ENCODE measurements at places on chromosomes 12 and 14. TPM values are rescaled to one million over a fixed set of nuclear protein-coding genes. Genes with fewer than 3 reads are reported as not detected.

DNA sequence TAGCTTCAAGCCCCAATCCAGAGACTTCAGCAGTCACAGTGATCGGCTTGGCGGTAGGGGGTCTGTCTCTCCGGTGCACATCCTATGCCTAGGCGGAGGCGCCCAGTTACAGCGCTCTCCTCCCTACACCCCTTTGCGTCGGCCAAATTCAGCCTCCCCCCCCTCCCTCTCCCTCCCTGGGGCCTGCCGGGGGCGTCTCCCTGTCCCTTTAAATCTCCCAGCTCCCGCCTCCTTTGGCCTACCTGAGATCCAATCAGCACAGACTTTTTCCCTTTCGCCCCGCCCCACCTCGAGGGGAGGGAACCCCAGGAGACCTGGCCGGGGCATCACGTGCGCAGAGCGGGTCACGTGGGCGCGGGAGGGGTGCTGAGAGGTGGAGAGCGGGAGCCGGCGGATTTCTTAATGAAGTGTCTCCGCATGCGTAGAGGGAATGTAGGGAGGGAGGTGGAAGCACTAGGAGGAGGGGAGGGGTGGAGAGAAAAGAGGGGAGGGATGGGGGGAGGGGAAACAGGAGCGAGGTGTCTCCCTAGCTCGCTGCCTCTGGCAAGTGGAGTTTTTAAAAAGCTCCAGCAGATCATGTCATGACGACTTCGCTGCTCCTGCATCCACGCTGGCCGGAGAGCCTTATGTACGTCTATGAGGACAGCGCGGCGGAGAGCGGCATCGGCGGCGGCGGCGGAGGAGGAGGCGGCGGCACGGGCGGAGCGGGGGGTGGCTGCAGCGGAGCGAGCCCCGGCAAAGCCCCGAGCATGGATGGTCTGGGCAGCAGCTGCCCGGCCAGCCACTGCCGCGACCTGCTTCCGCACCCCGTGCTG is at the start of gene HOXC13:
HOXC13 (plus strand) TSS at position 506 of the 815 bp plus-strand sequence; CDS start at position 582, 76 bp downstream.
- no peak for DNase-seq

DNA sequence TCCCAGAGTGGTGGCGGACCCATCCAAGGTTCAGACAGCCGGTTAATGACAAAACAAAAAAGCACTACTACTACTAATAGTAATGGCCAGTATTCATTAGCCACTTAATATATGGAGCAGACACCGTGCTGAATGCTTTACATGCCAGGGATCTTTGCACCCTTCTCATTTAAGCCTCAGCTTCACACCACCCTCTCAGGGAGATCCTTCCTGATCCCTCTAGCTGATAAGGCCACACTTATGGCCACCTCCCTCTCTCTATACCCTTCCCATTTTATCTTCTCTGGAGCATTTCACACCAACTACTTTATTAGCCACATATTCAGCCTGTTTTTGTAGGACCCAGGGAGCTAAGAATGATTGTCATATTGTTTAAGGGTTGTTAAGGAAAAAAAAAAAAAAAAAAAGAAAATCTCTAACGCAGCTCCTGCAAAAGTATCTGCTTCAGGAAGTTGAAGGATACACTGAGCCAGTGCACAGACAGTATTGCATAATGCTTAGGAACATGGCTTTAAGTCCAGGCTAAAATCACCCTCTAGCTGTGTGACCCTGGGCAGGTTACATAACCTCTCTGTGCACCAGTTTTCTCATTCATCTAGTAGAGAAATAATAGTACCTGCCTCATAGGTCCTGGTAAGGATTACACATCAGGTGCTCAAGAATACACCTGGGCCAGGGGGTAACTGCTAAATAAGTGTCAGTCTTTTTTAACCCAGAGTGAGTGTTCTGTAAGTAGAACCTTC is 29.4 kb downstream of the NUAK1 start:
- DNase-seq = no peak

- no peak for DNase-seq
Measured at GRCh38 chr14:93936245-93936644, 9.1 kb downstream of the FAM181A start.

- peak; percentile 4 for DNase-seq
Measured at GRCh38 chr12:116244001-116244400, 33.5 kb downstream of the MED13L start.

Gene WNT1
- total RNA-seq = not detected

Gene PPP1R1A
- not detected for total RNA-seq
